ENCODE measurements at places on chromosomes 5 and 9.

DNA sequence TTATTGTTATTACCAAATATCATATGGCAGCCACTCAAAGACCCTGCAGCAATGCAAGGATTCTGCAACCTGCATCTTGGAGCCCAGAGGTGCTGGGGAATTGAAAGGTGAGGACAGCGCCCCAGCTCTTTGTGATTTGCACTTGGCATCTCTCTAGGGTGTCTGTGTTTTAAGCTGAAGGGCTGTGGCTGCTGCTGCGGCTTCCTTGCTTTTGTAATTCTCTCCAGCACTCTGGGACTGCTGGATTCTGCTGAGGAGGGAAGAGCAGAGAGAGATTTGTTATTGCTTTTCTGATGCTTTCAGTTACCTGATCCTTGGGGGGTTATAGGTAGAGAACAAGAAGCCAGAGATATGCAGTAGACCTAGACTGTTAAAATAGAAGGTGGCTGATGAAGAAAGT is 562.4 kb downstream of the EBF1 start:
- no peak for DNase-seq

DNA sequence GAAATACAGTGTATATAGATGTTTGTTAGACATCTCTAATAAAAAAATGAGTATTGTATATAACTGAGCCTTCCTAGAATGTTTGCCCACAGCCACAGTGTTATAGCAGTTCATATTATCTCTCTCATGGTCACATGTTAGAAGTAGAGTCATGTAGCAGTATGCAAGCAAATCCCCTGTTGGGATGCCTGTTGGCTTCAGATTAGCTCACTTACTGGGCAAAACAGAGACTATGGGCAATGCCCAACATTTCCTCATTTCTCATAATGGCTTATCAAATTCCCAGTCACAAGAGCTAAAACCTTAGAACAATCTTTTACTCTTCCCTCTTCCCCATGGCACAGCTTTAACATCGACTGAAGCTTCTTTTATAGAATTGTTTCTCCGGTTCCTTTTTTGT is 27.0 kb upstream of the PDCD1LG2 start:
- no peak for DNase-seq

DNA sequence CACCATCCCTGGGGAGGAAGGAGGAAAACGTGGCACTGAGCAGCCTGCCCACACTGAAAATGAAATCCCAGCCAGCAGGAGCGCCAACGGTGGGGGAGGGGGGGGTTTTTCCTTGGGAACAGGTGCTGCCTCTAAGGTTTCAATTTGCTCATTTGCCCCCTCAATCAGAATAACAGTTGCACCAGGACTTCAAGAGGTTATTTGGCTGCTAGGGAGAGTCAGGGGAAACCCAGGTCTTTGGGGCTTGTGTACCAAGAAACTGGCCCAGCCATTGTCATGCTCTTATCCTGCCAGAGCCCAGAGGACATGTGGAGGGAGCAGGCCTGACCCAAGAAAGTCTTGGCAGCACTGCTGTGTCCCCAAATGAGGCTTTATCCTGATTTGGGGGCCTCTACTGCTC is 66.5 kb downstream of the NDFIP1 start:
- no peak for DNase-seq

DNA sequence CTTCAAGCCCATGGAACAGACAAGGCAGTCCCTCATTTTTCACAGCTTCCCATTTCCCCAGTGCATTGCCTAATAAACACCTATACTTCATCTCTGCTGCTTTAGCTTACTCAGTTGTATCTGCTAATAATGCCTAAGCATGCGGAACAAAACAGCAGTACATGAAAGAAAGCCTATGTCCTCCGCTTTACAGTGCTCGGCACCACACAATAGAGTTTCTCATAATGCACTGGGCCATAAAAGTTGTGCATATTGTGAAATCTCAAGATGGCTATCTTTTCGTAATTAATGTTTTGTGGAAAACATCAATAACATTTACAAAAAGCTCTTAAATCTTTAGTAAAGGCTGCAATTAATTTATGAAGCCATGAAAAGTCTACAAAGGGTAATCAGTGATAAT is 69.3 kb downstream of the DENND1A start:
- DNase-seq: no peak

GRCh38 chr9:118128313-118128712 is 424.1 kb downstream of the TLR4 start:
- DNase-seq: no peak

All from HTR-8/SVneo (cell line).